ENCODE measurements at places on chromosomes 11 and 22. TPM values are rescaled to one million over a fixed set of nuclear protein-coding genes. Genes with fewer than 3 reads are reported as not detected.

- no peak overlapping the region for H3K4me3 ChIP-seq
- H3K27me3 ChIP-seq = no peaks in the 10 kb centered on the region
- no peaks in the 10 kb centered on the region for H3K4me1 ChIP-seq
- H3K36me3 ChIP-seq = no peaks in the 10 kb centered on the region
These were observed 176.4 kb downstream of the FAM181B start for GRCh38 chr11:82557274-82557673.

GRCh38 chr11:26188554-26188953 is 143.4 kb upstream of the ANO3 start:
- no peak overlapping the region for H3K27ac ChIP-seq
- no peak overlapping the region for H3K4me3 ChIP-seq
- no peaks in the 10 kb centered on the region for H3K27me3 ChIP-seq
- no peak for DNase-seq
- no peaks in the 10 kb centered on the region for H3K36me3 ChIP-seq
- H3K4me1 ChIP-seq = no peaks in the 10 kb centered on the region

CRYBB2 gene
- 0.42 TPM for total RNA-seq

DNA sequence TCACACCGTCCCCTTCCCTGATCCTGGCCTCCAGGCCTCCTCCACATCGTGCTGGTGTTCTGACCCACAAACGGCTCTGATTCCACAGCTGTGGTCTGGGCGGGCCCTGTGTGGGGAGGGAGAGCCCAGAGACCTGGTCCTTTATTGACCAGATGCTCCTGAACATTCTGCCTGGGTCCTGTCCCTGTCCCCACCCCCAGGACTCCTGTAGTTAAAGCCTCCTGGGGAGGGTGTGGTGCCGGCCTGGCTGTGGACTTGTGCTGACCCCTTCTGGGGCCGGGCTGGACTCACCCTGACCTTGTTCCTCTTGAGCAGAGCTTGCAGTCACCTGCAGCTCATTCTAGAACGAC is 128.7 kb downstream of the CTTN start:
- H3K4me1 ChIP-seq = no peaks in the 10 kb centered on the region
- no peak overlapping the region for H3K27ac ChIP-seq
- no peaks in the 10 kb centered on the region for H3K36me3 ChIP-seq
- no peak for DNase-seq
- H3K4me3 ChIP-seq = no peak overlapping the region

- H3K27me3 ChIP-seq = no peaks in the 10 kb centered on the region
- DNase-seq = no peak
- no peak overlapping the region for H3K4me3 ChIP-seq
- no peak overlapping the region for H3K27ac ChIP-seq
These were observed 51.5 kb downstream of the APOL1 start for GRCh38 chr22:36304429-36304828.

KCNJ1 gene
- total RNA-seq = 0.48 TPM

MS4A8 gene
- total RNA-seq = 2.1 TPM

- H3K27ac ChIP-seq = peak overlapping the region; percentile 36
- peak; percentile 82 for DNase-seq
- H3K4me3 ChIP-seq = peak overlapping the region; percentile 59
- H3K36me3 ChIP-seq = no peaks in the 10 kb centered on the region
These were observed 2.0 kb downstream of the CREB3L1 start for GRCh38 chr11:46279126-46280099.

APOA1 gene
- 39.9 TPM for total RNA-seq

GRCh38 chr11:34632105-34632791 is 11.4 kb downstream of the EHF start:
- H3K4me1 ChIP-seq = no peaks in the 10 kb centered on the region
- H3K27me3 ChIP-seq = no peaks in the 10 kb centered on the region
- no peak overlapping the region for H3K27ac ChIP-seq
- no peaks in the 10 kb centered on the region for H3K36me3 ChIP-seq

GRCh38 chr11:1077417-1078119 is 2.9 kb downstream of the MUC2 start:
- no peak overlapping the region for H3K4me3 ChIP-seq
- DNase-seq = no peak
- no peaks in the 10 kb centered on the region for H3K36me3 ChIP-seq
- no peaks in the 10 kb centered on the region for H3K27me3 ChIP-seq
- H3K27ac ChIP-seq = no peak overlapping the region

DNA sequence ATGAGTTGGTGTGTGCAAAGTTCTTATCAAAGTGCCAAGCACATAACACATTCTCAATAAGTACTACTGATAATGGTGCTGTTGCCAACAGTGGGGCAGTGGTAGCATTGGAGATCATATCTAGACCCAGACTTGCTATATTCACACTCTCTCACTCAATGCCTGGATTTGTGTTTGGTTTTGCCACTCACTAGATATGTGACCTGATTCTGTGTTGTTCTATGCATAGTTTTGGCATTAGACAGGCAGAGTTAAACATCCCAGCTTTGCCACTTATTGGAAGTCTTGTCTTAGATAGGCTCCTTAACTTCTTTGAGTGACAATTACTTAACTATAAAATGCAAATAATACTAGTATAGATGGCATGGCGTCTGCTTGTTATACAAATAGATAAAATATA is 642.6 kb upstream of the CCDC179 start:
- no peaks in the 10 kb centered on the region for H3K27me3 ChIP-seq
- H3K27ac ChIP-seq = no peak overlapping the region
- H3K4me3 ChIP-seq = no peak overlapping the region
- H3K4me1 ChIP-seq = no peaks in the 10 kb centered on the region
- no peak for DNase-seq

UCP3 gene
- total RNA-seq = 1.6 TPM

OR5P2 gene
- 0.22 TPM for total RNA-seq

EFEMP2 gene
- 48.2 TPM for total RNA-seq

LSP1 gene
- total RNA-seq = 9.0 TPM

ROM1 gene
- total RNA-seq = 14.1 TPM

DNA sequence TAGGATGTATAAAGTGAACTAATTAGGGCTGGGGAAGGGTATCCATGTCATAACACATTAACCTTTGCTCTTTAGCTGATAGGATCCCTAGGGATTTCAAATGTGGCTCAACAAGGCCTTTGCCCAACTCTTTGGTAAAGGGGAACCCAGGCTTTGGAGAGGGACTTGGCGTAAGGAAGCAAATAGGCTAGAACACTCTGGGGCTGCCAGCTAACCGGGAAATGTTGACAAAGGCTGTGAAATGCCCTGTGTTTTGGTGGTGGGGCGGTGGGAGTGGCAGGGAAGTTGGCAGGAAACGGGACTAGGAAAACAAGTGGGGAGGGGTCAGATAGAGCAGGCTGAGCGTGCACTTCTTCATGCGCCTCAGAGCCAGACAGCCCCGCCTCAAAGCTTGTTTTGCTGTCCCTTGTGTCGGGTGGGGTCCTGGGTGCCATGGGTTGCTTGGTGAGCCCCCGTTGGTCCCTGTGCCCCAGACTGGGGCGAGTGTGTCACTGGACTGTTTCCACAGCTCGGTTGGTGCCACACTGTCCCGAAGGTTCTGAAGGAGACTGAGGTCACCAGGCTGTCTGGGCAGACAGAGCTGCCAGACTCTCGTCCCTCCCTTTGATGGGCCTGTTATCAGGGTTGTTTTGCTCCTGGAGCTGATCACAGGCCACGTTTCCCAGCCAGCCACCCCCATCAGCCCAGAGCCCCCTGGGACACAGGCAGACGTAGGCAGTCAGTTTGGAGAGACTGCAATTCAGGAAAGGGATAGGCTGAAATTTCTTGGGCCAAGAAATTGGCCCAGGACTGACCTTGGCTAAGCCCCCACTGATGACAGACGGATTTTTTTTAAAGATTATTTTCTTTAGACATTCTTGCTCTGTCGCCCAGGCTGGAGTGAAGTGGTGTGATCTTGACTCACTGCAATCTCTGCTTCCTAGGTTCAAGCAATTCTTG is 19.6 kb downstream of the KCTD21 start:
- H3K4me3 ChIP-seq = no peak overlapping the region
- peak overlapping the region; percentile 26 for H3K27ac ChIP-seq
- no peaks in the 10 kb centered on the region for H3K36me3 ChIP-seq
- peaks cover 35% of the 10 kb centered on the region for H3K4me1 ChIP-seq

GRCh38 chr22:25762147-25762546 is 20.2 kb downstream of the MYO18B start:
- H3K4me3 ChIP-seq = no peak overlapping the region
- no peaks in the 10 kb centered on the region for H3K36me3 ChIP-seq
- H3K4me1 ChIP-seq = no peaks in the 10 kb centered on the region
- no peak overlapping the region for H3K27ac ChIP-seq

GRCh38 chr11:26043665-26044064 is 288.3 kb upstream of the ANO3 start:
- H3K36me3 ChIP-seq = no peaks in the 10 kb centered on the region
- no peaks in the 10 kb centered on the region for H3K4me1 ChIP-seq
- no peak for DNase-seq
- no peaks in the 10 kb centered on the region for H3K27me3 ChIP-seq
